ENCODE measurements at places on chromosomes 1 and 21. TPM values are rescaled to one million over a fixed set of nuclear protein-coding genes. Genes with fewer than 3 reads are reported as not detected.

Gene PARS2
- polyA plus RNA-seq = 2.6 TPM

Gene MSH4
- polyA plus RNA-seq = 0.10 TPM

Gene S100A1
- not detected for polyA plus RNA-seq

Gene UBXN11
- polyA plus RNA-seq = 11.2 TPM

Gene PRPF38A
- polyA plus RNA-seq = 35.6 TPM

Gene IFNLR1
- 11.5 TPM for polyA plus RNA-seq

Gene AVPR1B
- not detected for polyA plus RNA-seq

Gene RTCA
- polyA plus RNA-seq = 19.4 TPM

Gene SPRR4
- polyA plus RNA-seq = not detected

Gene RPE65
- polyA plus RNA-seq = not detected

Gene PTGFR
- polyA plus RNA-seq = not detected

Gene OR2AK2
- polyA plus RNA-seq = not detected

Gene SLC25A24
- polyA plus RNA-seq = 24.9 TPM

Gene AQP10
- not detected for polyA plus RNA-seq

Gene MAGI3
- 0.36 TPM for polyA plus RNA-seq

Gene CDC14A
- 11.5 TPM for polyA plus RNA-seq

Gene TMEM39B
- polyA plus RNA-seq = 5.9 TPM

Gene KCNJ15
- polyA plus RNA-seq = not detected

Gene EVA1B
- polyA plus RNA-seq = not detected

Gene CHODL
- polyA plus RNA-seq = 0.21 TPM

Gene SLC44A3
- not detected for polyA plus RNA-seq
